ENCODE measurements at places on chromosomes 7 and 10.
A peak's percentile ranks its signal among the peaks of the same experiment; 100 is the strongest.

DNA sequence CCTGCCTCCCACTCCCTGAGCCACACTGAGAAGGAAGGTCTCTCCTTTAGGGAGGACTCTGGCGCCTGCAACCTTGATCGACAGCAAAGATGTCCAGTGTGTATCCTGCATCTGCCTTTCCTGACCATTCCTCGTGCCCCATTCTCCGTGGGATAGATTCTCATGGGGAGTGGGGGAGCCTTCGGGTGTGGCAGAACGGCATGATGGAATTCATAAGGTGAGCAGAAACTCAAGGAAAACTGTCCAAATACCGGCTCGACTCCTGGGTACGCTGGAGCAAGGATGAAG lies 636 bp upstream of the RARRES2 start:
- DNase-seq: no peak

DNA sequence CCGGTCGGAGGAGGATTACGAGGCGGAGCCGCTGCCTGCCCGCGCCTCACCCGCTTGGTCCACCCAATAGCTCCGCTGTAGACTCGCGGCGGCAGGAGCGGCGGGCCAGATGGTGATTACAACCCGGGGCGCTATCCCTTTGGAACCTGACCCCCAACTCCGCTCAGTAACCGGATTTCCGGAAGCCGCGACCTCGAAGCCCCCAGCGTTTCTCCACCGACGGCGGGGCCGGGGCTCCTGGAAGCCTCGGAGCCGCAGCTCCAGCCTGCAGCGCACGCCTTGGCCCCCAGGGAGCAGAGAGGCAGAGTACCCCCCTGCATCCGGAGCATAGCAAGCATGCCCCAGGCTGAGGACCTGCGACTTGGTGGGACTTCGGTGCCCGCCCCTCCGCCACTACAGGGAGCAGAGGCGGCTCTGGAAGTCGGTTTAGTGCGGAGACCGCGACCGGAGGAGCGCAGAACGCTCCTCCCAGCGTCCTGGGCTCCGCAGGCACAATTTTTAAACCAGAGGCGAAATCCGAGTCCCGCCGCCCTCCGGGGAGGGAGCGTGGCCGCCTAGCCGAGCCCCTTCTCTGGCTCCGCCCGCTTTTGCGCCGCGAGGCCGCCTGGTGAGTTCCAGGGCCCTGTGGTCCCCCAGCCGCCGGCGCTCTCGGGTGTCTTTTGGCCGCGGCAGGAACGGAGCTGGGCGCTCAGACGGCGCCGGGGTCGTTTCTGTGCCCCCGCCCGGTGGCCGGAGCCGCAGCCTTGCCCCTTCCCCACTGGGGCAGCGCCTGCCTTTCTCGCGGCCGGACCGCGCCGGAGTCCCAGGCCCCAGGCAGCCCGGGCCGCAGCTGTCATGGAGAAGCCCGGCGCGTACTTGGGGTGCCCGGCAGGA lies 28.2 kb upstream of the BMS1 start:
- peak; percentile 24 for DNase-seq

DNA sequence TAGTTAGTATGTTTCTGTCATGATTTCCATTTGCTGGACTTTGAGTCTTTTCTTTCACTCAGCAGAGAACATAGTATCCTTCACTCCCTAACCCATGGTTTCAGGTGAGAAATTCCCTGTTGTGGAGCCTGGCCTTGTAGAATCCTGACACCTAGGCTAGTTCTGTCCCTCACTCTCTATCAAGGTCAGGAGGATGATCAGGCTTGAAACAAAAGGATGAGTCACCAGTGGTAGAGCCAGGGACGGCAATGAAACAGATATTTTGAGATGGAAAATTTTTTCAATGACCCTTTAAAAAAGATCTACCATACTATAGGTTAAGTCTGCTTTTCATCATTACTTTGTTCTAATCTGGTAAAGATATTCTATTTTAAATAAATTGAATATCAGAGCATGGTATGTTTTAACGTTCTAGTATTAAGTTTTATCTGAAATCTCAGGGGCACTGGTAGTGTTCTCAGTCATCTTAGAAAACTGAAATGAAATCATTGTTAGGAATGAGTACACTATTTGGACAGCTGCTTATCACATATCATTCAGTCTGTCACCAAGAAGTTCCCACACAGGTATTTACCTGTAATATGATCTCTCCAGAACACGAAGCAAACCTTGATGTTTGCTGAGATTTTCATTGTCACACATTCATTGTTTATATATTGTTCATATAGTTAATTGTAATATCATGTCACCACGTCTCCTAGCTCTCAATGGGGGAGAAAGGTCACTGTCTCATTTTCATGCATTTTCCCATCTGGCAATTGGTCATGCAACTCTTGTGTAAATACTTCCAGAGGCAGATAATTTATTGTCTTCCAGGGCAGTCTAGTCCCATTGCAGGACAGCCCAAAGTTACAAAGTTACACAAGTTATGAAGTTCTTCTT lies 299.9 kb upstream of the LRRTM3 start:
- no peak for DNase-seq

- DNase-seq: peak; percentile 79
Observed at GRCh38 chr10:13984647-13985155, 346.0 kb downstream of the FRMD4A start.

DNA sequence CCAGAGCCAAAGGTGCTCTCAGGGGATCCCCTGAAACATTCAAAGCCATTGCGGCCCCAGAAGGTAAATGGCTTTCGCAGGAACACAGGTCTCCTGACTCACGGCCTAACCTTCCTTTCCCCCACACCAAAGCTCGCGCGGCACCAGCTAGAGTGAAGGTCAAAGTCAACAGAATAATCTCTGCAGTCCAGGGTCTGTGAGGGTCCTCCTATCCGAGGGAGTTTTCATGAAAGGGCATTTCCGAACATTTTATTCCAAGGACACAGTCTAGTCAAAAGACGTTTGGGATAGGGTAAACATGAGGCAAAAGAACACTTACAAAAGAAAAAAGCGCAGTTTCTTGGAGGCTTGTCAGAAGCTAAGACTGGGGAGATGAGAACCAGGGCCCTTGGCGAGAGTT lies 559 bp upstream of the STEAP2 start:
- DNase-seq: peak; percentile 17

GRCh38 chr10:96922978-96923948 lies 91.2 kb downstream of the LCOR start:
- no peak for DNase-seq

DNA sequence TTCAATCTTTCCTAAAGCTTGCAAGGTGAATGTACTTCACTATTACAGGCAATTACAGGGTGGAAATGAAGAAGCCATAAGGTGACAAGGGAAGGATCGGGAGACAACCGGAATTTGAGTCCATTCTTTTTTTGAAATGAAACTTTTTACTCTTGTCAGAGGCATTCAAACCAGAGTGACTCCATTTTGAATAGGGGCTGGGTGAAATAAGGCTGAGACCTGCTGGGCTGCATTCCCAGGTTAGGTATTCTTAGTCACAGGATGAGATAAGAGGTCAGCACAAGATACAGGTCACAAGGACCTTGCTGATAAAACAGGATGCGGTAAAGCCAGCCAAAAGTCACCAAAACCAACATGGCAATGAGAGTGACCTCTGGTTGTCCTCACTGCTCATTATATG lies 363.3 kb downstream of the TYW1 start:
- DNase-seq: no peak

DNA sequence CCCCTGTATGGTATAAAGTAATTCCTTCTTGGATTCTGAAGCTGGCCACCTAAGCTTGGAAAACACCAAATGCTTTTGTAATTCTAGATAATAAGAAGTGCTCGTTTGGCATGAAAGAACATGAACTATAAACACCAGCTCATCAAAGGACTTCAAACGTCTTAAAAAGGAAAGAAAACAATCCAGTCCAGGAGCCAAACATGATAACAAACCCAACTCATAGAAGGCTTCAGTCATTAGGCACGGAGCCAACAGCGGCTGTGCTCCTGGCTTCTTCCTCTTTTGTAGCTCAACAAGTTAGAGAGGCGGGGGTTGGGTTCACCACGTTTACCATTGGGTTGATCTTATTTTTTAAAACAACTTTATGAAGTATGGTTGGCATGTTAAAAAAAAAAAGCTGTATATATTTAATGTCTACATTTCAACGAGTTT lies 56.4 kb upstream of the ECHDC3 start:
- DNase-seq: peak; percentile 39

- peak; percentile 65 for DNase-seq
Observed at GRCh38 chr10:59362144-59362958, at the start of gene FAM13C. Gene FAM13C, minus strand, starts transcription at chr10:59362549. Its CDS starts 89 bp downstream, at chr10:59362460.

- no peak for DNase-seq
Observed at GRCh38 chr7:1914321-1914720, 244.2 kb downstream of the ELFN1 start.

- DNase-seq: no peak
Observed at GRCh38 chr7:106260136-106260561, 24.6 kb downstream of the NAMPT start.

- DNase-seq: no peak
Observed at GRCh38 chr10:77592510-77592909, 45.1 kb downstream of the KCNMA1 start.

GRCh38 chr10:33006342-33006887 lies 48.4 kb upstream of the ITGB1 start:
- no peak for DNase-seq

DNA sequence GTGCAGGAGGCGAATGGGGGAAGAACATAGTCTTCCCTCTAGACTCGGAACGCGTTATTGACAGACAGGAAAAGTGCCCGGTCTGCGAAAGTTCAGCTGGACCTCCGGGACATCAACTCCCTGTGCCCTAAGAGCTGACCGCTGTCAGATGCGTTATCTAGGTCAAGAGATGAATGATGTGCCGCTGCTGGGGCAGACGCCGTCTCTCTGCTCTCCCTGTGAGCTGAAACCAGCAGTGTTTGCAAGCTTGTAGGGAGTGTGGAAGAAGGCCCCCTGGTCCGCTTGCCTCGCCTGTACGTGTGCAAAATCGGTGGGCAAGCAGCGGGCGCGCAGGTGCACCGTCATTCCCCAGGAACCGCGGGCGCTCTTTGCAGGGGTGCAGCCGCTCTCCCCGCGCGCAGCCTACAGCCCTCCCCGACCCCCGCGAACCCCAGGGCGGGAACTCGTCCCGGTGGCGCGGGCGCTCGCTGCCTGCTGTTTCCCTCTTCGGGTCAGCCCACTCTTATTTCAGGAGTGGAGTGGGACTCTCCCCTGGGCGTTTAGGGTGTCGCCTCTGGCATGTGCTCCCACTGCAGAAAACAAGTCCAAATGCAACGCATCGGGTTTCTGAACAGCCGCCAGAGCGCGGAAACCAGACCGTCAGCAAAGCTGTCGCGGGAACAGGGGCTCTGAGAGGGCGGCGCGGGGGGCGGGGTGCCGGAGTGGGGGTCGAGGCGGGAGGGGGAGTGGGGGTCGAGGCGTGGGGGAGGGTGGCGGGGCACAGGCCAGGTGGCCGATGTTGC lies 1.8 kb upstream of the PFKFB3 start:
- DNase-seq: peak; percentile 21

DNA sequence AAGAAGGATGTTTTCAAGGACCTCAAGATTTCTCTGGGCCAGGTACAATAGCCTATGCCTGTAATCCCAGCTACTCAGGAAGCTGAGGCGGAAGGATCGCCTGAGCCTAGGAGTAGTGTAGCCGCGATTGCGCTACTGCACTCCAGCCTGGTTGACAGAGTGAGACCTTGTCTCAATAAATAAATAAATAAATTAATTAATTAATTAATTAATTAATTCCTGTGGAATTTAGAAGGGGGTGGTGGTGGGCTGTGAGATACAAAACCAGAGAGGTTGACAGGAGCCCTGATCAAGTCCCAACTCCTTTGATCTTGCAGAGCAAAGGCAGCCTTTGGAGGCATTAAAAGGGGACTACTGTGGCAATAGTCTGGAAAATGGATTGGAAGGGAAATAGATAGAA lies 39.3 kb upstream of the NRF1 start:
- no peak for DNase-seq

DNA sequence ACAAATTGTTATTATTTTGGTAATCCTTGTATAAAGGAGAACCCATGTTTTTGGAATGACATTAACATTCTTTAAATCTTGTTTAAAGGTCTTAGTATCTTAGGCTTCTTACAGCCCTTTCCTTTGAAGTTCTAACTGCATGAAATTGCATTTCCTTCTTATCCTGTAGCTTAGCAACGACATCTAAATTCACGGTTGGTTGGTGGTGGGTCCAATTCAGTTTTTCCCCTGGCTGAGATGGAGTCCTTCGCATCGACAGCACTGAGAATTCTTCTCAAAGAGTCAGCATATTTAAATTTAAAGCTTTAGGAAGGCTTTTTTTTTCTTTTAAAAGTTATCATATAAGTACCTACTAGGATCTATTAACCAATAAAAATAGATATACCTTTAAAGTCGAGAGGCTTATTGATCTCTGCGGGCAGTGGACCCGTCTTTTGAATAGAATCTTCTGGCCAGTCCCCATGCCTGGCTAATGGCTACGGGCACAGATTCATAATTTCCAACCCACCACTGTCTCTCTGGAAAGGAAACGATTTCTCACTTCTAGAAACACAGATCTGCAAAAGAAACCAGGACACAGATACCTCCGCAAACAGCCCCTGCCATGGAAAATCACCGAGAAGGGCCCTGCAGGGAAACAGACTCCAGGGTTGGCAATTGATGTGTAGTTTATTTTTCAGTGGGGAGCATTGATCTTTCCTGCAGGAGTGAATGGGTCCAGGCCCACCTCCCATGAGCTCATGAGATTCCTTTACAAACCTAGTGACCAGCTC lies 63.4 kb downstream of the RAMP3 start:
- no peak for DNase-seq

DNA sequence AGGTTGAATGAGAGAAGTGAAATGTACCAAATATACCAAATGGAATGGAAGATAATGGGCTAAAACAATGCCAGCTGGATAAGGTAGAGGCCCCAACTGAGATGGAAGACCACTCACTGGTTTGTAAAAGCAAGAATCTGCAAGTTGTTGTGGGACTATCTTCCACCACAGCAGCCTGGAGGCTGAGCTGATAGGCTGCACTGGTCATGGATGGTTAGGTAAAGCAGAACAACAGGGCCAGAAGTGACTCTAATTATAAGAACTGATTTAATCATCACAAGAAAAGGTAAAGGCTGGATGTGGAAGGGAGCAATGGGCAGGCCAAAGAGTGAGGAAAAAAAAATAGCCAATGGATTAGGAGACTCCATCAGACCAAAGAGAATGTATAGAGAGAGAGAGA lies 11.8 kb downstream of the TFEC start:
- DNase-seq: no peak

GRCh38 chr10:114519306-114519669 lies 115.0 kb upstream of the AFAP1L2 start:
- DNase-seq: peak; percentile 26

DNA sequence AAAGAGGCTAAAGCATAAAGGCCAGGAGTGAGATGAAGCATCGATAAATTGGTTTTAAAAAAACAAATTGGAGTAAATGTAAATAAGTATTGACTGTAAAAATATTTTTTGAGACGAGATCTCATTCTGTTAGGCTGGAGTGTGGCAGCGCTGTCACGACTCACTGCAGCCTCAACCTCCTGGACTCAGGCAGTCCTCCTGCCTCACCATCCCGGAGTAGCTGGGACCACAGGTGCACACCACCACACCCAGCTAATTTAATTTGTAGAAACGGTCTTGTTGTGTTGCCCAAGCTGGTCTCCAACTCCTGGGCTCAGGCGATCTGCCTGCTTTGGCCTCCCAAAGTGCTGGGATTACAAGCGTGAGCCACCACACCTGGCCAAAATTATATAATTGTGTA lies 17.8 kb downstream of the HNRNPA2B1 start:
- DNase-seq: no peak

GRCh38 chr7:29287366-29287765 lies 92.8 kb downstream of the CHN2 start:
- peak; percentile 91 for DNase-seq
